ENCODE measurements at places on chromosomes 2 and 18. TPM values are rescaled to one million over a fixed set of nuclear protein-coding genes. Genes with fewer than 3 reads are reported as not detected.

DNA sequence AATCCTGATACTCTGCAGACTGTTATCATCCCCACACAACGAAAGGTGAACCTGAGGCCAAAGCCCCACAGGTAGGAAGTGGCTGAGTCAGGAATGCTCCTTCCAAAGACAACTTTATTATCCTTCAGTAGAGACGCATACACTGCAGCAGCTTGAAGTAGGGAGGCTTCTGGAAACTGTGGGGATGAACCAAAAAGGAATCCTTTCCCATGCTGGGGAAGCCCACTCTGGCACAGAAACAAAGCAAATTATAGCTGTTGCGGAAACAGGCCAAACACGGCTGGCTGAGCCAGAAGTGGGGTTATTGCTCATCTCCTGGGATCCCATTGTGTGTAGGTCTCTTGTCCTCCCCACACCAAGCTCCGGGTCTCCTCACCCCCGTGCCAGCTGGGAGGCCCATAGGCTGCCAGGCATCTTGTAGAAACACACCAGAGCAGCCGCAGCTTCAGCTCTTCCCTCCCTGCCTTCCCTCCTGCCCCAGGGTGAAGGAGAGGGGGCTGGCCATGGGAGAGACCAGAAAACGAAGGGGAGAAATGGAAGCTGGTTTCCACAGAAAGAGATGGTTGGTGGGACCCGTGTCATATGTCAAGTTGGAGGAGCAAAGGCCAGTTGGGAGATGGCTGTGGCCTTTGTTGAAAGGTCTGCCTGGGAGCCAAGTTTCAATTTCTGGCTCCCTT is 176.9 kb upstream of the NABP1 start:
- DNase-seq: no peak

SLC11A1 gene
- 0.73 TPM for polyA plus RNA-seq

GRCh38 chr2:4539121-4539520 is 835.7 kb downstream of the DCDC2C start:
- no peak for DNase-seq

GRCh38 chr2:54285451-54285850 is 29.4 kb upstream of the TSPYL6 start:
- DNase-seq: no peak

- no peak for DNase-seq
These were observed 17.3 kb upstream of the SPP2 start for GRCh38 chr2:234033174-234033573.

BOLL gene
- not detected for polyA plus RNA-seq
